IPS DF 6.9 (cell line): ENCODE measurements at places on chromosomes 5 and 9.
A peak's percentile ranks its signal among the peaks of the same experiment; 100 is the strongest.

GRCh38 chr5:124000538-124000937 is 488.6 kb downstream of the CSNK1G3 start:
- no peak for DNase-seq

DNA sequence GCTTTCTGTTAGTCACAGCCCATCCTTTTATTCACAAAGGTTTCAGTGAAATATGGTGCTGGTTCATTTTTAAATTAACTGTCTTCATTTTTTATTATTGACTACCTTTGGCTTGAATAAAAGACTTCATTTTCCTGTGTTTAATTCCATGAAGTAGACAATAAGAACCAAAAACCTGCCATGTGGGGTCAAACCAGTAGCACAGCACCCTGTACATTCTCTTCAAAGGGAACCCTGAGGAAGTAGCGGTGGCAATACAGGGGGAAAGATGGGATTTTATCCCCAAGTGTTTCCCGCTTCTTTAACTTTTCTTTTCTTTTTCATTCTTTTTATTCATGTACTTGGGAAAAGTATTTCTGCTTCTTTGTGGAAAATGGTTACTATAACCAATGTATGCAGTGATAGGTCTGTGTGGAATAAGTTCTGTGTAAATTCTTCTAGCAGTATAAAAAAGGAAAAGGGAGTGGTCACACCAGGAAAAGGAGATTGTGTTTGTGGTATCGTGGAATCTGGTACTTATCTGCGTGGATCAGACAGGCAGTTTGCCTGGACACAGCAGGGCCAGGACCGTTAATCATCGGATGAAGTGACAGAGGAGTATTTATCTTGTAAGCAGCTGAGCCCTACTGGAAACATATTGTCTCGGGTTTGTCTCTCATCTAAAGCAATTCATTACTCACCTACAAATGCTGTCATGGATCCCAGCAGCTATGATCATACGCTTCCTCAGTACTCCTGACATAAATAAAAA is 94.2 kb downstream of the PPIC start:
- no peak for DNase-seq

DNA sequence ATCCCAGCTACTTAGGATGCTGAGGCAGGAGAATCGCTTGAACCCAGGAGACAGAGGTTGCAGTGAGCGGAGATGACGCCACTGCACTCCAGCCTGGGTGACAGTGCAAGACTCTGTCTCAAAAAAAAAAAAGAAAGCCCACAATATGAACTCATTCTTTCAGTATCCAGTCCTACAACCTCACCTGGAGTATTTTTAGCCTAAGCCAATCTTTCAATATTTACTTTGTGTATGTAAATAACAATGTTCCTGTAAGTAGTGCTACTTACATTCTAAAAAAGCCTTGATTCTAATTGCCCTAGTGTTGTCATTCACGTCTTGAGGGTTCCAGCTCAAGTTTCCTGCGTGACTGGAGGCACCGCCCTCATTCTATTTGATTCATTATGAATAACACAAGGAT is 62.0 kb downstream of the BHMT start:
- no peak for DNase-seq

GRCh38 chr5:142618130-142618523 is 67.8 kb downstream of the FGF1 start:
- DNase-seq, result no peak

DNA sequence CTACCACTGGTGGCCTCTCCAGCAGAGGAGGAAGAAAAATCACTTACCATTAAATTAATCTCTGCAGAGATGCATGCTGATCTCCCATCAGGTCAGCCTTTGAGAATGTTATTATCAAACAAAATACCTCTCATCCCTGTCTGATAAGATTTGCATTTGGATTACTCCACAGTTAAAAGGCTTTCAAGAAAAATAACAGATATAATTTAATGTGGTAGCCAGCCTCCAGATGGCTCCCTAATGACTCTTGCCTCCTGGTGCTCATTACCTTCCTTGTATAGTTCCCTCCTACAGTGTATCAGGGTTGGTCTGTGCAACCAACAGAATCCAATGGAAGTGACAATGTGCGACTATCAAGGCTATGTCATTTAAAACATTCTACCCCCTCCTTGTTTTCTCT is 63.6 kb upstream of the TNPO1 start:
- no peak for DNase-seq

DNA sequence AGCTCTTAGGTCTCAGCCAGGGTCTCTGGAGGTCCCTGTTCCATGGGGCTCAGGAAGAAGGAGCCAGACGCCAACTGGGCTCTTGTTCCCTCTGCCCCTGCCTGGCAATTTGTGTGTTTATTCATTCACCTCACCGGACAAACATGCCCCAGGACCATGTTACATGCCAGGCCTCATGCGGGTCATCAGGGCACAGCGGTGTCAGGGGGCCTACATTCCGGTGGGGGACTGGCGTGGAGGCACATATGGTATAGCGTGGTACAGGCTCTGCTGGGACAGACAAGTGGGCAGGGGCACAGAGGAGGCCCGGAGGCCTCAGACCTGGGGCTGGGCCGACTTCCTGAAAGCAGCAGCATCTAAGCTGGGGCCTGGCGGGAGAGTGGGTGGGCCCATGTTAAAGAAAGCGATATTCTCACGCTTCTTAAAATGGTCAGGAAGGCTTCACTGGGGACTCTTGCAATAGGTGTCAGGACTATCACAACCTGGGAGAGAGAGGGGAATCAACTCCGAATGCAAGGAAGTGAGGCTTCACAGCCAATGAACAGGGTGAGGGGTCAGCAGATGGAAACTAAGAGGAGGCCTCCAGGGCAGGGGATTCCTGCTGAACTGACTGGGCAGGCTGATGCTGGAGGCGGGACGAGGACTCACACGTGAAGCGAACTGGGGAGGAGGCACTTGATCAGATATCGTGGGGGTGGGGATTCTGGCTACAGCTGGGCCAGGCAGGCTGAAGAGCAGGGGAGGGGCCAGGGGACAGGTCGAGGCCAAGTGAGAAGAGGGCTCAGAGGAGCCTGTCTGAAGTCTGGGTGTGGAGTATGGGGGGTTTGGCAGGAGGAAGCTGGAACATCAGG is 41.9 kb downstream of the NCS1 start:
- peak; percentile 52 for DNase-seq

- no peak for DNase-seq
Observed at GRCh38 chr9:86488794-86489193, 134.6 kb upstream of the TUT7 start.

- no peak for DNase-seq
Observed at GRCh38 chr5:17180864-17181723, 36.3 kb upstream of the BASP1 start.

- DNase-seq, result no peak
Observed at GRCh38 chr5:146475190-146475780, 28.2 kb downstream of the TCERG1 start.

- DNase-seq, result no peak
Observed at GRCh38 chr5:33470544-33470943, 29.8 kb downstream of the TARS1 start.

DNA sequence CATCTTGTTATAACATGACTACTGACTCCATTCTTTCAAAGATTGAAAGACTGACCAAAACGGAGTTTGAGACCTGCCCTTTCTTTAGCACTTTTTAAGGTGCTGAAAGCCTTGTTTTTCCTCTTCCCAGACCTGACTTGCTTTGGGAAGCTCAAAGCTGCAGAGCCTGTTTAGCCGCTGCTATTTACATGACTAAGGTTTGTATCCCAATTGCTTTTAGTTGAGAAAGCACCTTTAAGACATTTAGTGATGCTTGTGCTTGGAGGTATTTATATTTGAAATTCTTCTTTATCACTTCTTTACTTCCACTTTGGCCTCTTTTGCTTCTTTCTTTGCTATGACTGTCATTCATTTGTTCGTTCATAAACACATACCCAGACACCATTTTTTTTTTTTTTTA is 182.6 kb upstream of the ELL2 start:
- DNase-seq, result peak; percentile 50

DNA sequence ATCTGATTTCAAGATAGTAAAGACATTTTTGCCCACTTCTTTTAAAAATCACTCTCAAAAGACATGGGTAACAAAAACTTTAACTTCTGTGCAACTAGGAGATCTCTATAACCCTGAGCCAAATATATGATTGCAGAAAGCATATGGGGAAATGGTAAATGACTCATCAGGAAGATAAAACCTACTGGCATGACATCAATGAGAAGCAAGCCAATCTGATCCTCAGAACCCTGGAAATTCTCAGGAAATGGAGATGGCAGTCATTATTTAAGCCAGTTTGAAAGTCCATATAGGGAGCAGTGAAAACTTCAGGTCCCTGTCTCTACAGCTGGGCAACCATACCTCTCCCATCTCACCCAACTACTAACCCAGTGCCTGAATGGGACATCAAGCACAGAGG is 249.7 kb upstream of the NREP start:
- DNase-seq, result no peak

DNA sequence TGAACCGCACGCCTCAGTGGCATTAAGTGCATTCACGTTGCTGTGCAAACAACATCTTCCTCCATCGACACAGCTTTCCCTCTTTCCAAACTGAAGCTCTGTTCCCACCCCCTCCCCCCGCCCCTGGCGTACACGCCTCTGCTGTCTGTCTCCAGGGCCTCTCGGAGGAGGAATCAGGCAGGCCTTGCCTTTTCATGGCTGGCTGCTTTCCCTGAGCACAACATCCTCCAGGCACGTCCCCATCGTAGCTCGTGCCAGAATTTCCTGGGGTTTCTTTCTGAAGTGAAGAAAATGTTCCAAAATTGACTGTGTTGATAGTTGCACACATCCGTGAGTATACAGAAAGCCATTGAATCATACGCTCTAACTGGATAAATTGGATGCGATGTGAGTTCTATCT is 22.3 kb upstream of the TMEM250 start:
- no peak for DNase-seq

DNA sequence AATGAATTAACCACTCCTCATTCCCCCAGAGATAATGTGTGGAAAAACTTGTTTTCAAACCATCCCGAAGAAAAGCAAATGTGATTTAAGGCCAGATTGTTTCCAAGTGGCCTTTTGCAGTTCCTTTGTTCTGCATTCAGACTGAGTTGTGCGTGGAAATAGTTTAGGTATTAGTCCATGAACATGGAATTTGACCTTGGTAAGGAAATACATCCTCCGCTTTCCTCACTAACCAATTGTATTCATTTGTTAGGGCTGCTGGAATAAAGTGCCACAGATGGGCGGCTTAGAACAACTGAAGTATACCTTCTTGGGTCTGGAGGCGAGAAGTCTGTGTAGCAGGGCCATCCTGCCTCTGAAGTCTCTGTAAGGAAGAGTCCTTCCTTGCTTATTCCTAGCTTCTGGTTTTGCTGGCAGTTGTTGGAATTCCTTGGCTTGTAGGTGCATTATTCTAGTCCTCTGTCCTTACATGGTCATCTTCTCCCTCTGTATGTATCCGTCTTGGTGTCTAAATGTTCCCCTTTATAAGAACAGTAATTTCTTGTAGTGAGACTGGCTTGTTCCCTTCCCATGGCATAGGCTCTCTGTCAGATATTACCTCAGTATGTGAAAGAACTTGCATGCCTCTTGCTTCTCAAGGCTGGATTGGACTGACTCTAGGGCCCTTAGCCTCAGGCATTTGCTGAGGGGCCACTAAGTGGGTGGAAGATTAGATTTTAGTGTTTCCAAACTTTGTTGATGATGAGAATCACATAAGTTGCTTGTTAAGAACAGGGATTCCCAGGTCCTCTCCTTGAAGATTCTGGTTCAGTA is 53.9 kb downstream of the RAI14 start:
- DNase-seq, result no peak

- DNase-seq, result no peak
Observed at GRCh38 chr5:180441564-180442051, 52.6 kb upstream of the CNOT6 start.

DNA sequence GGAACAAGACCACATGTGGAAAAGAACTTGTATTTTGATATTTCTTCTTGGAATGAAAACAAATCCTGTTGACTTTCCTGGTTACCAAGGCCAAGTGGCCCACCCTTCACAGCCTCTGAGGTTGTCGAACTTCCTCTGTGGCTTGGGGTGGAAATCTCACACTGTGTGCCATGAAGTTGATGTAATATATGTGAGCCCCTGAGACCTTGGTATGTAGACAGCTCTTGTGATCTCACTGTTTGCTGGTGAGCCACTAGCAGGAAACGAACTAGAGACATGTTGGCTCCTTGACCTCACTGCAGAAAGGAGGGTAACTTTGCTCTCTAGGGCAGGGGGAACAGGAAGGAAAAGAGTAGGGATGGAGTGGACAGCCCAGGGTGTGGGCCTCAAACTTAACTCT is 159.4 kb downstream of the ARHGAP26 start:
- DNase-seq, result no peak

DNA sequence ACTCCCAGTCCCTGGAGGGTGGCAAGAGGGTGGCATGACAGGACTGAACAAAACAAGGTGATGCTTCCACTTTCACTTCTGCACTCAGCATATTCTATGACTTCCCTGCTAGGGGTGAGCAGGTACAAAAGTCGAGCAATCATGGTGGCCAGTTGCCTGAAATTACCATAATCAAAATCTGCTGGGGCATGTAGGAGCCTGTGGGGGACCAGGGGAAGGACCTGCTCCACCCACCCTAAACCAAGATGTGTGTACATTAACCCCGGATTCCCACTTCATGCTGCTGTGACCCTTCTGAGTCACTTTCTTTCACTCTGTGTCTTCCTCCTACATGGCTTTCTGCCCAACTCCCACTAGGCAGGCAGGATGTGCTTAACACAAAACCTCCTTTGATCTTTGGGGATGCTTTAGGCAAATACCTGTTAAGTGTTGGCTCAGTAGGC is 73.3 kb upstream of the PHF24 start:
- DNase-seq, result no peak

DNA sequence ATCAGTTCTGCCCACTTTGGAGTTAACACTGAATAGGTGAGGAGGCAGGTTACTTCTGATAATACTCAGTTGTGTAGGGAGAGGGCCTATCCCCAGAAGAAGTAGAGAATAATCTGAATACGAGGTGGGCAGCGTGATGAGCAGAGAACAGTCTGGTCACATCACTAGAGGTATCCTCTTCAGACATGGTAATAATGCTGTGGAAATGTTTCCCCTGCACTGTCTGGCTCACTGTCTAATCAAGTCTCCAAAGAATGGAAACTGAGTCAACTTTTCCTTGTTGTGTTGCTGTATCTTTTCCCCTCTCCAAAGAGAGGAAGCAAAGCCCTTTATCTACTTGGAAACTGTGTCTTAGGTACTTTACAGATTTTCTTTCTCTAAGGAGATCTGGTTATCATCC is 110.9 kb upstream of the ANKRD55 start:
- no peak for DNase-seq

- DNase-seq, result no peak
Observed at GRCh38 chr9:120723565-120723964, 9.3 kb upstream of the MEGF9 start.

DNA sequence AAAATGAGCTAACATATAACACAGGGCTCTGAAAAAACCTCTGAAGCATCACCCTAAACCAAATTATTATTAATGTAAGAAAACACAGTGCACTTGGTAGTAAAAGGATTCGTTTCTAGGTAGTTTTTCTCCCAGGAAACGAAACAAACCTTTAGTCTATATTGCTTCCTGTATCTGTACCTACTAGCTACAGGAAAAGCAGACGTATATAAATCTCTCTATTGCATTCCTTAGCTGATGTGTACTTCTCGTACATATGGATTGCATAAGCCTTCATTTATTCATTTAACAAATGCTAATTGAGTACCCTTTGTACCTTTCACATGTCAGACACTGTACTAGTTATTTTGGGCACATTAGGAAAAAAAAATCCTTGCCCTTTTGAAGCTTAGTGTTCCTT is 85.0 kb upstream of the RASA1 start:
- DNase-seq, result no peak

GRCh38 chr5:134086943-134087305 is 27.6 kb upstream of the TCF7 start:
- no peak for DNase-seq

GRCh38 chr9:137918331-137919094 is 40.9 kb downstream of the CACNA1B start:
- no peak for DNase-seq
